ENCODE measurements at places on chromosomes 12 and 14.

- no peak for DNase-seq
These were observed 200.9 kb downstream of the APAF1 start for GRCh38 chr12:98845957-98846356.

DNA sequence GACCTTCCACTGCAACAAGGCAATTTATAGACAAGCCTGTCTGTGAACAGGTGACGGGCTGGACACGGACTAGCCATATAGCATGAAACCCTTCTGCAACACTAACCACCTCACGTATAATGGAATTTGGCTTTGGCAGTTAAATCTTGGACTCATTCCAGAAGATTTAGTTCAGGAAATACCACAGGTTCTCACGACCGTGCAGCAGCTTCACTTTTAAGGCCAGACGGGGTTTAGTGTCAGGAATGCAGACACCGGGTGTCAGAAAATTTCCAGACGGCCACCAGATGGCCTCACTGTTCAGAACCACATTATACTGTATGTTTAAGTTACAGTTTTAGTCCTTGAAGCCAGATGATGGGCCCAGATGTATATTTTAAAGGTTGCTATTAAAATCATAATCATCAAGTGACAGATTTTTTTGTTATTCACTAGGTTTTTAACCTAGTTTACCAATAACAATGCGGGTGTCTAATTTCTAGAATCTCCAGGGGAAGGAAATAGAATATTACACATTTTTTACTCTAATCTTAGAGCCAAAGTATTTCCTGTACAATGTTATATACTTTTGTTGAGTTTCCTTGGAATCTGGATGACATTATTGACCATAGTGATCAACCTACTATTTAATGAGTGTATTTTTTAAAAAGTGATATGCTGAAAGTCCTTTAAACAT is 90.5 kb upstream of the TMPO start:
- DNase-seq = no peak

DNA sequence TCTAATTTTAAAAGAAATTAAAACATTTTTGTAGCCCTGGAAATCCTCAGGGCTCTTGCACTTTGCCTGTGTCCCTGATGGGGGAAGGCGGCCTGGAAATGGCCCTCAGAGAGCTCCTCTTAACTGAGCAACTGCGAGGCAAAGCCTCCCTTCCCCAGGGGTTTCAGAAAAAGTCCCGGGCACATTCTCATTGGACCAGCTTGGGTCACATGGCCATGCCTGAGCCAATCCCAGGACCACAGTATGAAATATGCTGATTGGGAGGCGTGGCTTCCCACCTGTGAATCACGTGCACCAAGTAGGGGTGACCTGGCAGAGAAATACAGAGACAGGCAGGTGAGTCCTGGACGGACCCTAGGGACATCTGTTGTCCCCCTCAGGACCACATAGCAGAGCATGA is 90.4 kb upstream of the SFSWAP start:
- DNase-seq = no peak

GRCh38 chr12:62291864-62292760 is 31.9 kb downstream of the USP15 start:
- no peak for DNase-seq

DNA sequence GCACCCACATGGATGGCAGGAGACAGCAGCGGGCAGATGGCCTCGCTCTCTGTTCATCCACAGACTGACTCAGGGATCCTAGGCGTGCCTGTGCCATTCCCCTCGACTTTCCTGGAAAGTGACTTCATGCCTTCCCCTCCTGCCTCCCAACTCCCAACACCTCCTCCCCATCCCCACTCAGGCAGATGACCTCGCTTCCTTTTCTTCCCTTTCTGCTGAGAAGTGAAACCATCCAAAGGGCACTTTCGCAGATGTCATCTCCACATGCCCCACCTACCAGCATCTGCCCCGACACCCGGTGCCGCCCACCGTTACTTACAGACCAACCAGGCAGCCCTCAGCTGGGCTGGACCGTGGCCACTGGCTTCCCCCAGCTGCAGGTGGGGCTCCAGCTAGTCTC is 29.6 kb downstream of the BEGAIN start:
- no peak for DNase-seq

DNA sequence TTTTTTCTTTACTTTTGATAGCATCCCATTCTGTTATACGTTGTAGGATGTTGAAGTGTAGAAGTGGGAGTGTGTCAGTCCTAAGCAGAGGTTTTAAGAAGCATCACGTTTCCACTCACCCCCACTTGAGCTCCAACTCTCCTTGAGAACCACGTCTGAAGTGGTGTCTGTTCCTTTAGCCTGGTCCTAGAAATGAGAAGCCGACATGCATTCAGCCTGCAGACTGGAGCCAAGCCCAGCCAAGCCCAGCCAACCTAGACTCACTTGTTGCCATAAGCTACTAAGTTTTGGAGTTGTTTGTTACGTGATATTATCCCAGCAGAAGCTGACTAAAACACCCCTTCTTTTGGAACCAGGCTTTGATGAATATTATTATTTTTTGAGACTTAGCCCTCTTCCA is 4.4 kb upstream of the ELK3 start:
- DNase-seq = no peak
